ENCODE measurements at places on chromosomes 12 and 14. TPM values are rescaled to one million over a fixed set of nuclear protein-coding genes. Genes with fewer than 3 reads are reported as not detected.

The HOXC13 gene
- not detected for total RNA-seq

The SPATS2 gene
- 12.0 TPM for total RNA-seq

The THAP2 gene
- total RNA-seq: 5.9 TPM

The TAS2R20 gene
- 2.1 TPM for total RNA-seq

GRCh38 chr12:15698377-15698871 is 90.8 kb downstream of the EPS8 start:
- no peak for DNase-seq

- no peak for DNase-seq
Measured at GRCh38 chr12:109476807-109477184, 304 bp downstream of the KCTD10 start.

- DNase-seq: no peak
Measured at GRCh38 chr12:45244561-45245343, 28.9 kb downstream of the ANO6 start.

DNA sequence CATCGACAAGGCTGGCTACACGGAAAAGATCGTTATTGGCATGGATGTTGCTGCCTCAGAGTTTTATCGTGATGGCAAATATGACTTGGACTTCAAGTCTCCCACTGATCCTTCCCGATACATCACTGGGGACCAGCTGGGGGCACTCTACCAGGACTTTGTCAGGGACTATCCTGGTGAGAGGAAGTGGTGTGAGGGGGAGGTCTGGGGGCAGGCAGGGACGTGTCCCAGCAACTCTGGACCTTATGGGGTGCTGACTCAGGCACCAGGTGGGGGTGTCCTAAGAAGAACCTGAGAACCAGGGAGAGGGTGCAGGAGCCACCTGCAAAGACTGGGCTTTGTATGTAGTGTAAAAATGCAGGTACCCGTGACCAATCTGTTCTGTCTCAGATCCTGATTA is 5.2 kb downstream of the ENO2 start:
- DNase-seq: no peak

DNA sequence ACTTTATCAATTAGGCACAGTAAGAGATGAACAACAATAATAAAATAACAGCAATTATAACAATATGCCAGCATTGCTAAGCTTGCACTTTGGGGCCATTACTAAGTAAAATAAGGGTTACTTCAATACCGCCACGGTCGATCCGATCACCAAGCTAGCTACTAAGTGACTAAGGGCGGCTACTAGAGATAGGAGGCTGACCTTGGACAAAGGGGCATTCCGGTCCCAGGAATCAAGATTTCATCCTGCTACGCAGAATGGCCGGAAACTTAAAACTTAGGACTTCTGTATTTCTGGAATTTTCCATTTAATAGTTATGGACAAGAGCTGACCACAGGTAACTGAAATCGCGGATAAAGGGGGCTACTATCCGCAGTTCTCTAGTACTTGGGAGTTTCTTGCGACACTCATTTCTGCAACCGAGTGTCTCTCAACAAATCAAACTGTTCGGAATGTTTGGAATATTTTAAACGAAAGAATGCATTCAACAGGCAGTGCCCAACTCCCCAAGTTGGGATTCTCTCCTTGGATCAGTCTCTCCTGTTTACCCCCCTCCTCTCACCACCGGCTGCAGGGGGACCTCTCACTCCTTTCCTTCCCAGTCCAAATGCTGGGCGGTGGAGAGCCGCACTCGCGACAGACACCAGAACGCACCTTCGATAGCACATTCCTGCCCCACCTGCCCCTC is 650 bp downstream of the HEBP1 start:
- no peak for DNase-seq

- no peak for DNase-seq
Measured at GRCh38 chr14:23910101-23910875, 43.3 kb upstream of the DHRS4 start.

All from activated T-helper 1 cell treated with anti-CD3 and anti-CD28 coated beads, Interleukin-12 subunit alpha, Interleukin-12 subunit beta, Interleukin-2, Interleukin-4 antibody, amounts not matched to agents 30 ng/mL and 10 ng/mL and 1 ng/mL, durations not matched to agents 14 hours and 24 hours and 36 hours (primary cell).